Hippocampal formation (tissue), 2 donors: ENCODE measurements at places on chromosomes 2 and 18.

DNA sequence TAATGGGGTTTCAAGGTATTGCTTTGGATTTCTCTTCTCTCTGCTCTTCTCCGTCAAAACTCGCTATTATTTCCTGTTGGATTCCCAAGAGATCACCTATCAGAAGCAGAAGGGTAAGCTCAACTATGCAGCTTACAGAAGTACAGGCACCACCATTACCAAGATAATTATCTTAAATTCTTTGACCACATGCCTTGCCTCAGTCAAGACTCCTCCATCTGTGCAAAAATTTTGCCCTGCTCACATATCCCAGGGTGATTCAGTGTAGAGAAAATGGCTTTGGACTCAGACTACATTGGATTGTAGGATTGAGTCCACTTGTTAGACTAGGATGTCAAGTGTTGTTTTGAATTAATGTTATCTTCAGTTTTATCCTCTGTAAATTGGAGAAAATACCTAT lies 698.7 kb downstream of the TDRD15 start:
- no peak for DNase-seq

DNA sequence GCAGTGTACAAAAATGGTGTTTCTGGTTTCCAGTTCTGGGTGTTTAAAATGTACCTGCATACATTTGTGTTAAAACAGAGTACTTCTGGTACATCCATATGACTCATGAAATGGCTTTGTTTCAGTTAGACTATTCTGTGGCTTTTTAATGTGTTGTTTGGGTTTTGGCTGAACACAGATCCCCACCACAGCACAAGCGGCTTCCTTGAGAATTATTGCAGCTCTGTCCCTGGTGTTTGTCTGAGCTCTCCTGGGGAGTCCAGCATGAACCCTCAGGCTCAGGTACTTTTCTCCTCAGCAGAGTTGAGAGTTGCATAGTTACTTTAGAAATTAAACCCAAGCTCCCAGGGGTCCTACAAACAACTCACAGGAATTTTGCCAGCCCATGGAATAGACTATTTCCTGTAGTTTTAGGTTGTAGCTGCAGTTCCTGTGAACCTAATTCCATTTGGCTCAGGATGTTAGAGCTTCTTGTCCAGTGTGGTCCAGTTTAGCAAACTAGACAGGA lies 64.8 kb upstream of the EML6 start:
- no peak for DNase-seq

- no peak for DNase-seq
Measured at GRCh38 chr2:109623297-109623696, 9.1 kb downstream of the SOWAHC start.

DNA sequence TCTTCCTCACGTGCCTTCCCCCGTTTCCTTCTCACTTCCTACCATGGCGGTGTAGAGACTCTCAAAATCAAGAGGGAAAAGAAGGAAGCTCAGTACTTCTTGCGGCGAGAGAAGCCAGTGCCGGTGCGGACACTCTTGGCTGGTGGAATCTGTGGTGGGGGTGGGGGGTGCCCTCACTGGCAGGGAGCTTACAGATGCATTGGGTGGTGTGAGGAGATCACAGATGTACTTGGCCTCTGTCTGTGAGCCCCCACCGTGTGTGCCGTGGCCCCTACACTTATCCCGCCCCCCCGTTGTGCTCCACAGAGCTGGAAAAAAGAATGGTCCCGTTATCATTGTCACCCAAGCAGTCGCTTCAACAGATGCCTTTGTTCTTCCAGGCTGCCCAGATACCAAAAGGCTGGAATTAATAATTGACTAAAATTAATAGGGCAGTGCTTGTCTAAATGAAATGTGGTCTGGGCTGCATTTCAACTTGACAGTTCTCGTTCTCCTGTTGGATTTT lies 79.8 kb downstream of the VAPA start:
- no peak for DNase-seq

DNA sequence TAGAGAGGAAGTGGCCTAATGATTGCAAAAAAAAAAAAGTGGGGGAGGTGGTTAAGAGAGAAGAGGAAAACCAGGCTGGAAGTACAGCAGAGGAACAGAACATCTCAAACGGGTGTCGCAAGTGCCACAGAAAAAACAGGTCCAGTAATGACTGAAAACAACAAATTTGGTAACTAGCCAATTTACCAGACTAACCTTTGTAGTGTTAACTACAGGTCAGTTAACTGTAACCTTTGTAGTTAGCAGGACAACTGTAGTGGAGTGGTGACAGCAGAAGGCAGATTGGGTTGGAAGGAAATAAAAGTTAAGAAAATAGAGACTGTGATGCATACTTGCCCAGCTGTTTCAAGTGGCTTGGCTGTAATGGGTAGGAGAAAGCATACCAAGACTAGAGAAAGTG lies 91.4 kb upstream of the CHST9 start:
- DNase-seq = no peak

DNA sequence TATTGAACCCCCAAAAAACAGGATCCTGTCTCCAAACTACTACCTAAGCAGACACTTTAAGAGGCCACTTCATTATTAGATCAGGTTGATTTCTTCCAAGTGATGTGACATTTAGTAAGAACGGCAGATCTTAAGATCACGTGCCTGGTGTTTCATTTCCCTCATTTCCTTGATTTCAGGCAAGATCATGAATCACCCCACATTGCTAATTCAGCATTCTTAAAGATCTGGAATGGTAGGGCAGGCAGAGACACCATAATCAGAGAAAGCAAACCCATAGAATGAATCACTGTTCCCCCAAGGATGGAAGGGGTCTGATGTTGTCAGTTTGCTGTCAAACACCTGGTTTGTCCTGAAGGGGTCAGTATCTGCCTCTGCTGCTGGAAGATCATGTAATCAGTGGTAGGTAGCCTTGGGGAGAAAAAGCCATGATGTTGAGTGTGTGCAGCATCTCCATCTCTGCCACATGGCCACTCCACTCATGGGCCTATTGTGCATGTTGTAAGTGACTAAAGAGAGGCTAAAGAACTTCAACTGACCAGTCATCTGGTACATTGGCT lies 133.9 kb downstream of the ARHGAP15 start:
- DNase-seq = no peak

DNA sequence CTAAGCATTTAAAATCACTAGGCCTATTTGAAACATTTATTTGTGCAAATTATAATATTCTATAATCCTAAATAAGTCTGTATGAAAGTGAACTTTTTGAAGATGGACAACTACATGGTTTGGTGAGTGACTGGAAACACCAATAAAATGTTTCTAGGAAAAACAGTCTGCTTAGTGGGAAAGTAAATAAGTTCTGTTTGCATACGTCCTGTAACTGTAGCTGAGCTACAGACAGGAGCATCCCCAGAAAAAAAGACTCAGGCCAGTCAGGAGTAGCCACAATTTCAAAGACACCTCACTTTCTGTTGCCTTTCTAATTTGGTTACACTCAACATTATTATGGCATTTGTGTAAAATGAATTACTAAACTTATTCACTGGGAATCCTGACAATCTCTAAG lies 28.4 kb upstream of the KCNJ3 start:
- no peak for DNase-seq

DNA sequence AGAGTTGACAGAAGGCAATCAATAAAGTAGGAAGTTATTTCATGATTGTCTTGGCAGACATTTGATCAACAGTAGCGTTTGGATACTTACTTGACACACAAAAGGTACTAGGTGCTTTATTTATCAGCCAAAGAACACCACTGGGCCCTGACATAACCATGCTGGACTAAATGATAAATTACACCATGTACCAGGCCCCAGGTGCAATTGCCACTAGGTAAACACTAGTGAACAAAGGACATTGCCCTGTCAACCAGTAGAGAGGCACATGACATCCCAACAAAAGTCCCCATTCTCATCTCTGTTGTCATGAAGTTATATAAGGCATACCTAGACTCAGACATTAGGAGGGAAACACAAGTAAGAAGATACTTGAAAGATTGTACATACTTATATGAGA lies 747.2 kb downstream of the SATB2 start:
- no peak for DNase-seq

DNA sequence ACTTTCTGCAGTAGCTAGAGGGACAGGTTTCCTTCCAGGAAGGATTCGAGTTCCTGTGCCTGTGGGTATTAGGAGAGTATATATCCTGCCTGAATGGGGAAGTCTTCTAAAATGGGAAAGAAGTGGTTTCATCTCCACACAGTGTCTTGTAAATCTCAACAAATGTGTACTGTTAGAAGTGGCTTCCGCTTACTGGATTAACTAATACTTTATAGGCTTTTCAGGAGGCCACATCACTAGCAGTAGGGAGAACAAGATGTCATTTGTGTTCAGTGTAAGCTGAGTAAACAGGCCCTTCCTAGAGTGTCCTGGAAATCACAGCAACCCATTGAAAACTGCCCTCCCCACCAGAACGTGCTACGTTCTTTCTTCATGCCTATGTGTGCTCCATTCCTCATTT lies 12.5 kb upstream of the POLR1B start:
- DNase-seq = no peak

DNA sequence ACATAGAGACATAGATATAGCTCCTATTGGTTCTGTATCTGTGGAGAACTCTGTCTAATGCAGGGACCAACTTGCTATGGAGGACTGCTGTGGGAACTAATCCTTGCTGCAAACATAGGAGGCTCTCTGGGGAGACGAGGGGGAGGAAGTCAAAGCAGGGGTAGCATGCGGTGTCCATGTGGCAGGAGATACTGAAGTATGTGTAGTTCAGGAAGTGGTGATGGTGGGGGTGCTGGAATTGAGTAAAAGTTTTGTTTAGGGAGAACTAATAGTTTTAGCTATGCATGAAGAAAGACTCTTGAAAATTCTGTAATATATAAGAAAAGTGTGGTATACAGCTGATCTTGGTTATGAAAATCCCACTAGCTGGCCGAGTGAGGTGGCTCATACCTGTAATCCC lies 62.0 kb downstream of the ANKRD44 start:
- DNase-seq = peak; percentile 10

- no peak for DNase-seq
Measured at GRCh38 chr18:65175681-65176080, 575.1 kb upstream of the CDH7 start.

GRCh38 chr18:24958001-24958400 lies 394.0 kb downstream of the ZNF521 start:
- no peak for DNase-seq

GRCh38 chr2:117190856-117191559 lies 623.5 kb upstream of the DDX18 start:
- DNase-seq = no peak

DNA sequence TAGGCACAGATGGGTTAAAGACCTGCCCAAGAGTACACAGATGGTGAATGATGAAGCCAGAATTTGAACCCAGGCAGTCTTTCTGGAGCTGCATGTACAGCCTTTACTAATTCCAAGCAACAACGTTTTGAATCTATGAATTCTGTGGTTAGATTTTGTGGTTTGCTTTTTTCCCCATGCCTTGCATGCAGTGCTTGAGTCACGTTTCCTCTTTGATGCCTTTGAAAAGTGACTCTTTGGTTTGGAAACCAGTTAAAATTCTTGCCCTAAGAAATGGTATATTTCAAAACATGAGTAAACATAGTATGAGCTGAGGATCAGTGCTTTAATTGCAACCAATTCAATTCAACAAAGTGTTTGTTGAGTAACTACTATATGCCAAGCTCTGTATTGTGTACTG lies 48.2 kb upstream of the PPM1B start:
- DNase-seq = no peak

DNA sequence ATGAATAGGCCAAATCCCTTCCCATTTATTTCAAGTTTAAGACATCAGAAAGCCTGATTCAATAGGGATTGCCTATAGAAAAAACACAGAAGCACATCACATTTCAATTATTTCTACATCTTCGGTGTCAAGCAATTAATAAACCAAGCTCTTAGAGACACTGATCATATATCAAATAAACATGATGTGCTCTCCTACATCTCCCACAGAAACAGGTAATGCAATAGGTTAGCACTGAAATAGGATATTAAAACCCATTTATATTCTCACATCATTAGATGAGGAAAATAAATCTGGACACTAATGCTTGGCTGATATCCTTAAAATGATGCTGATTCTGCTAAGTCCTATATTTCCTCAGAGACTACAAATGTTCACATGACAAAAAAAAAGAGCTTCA lies 364.7 kb downstream of the MBD2 start:
- no peak for DNase-seq

- DNase-seq = no peak
Measured at GRCh38 chr2:75982719-75983118, 272.0 kb upstream of the GCFC2 start.

- DNase-seq = no peak
Measured at GRCh38 chr2:19911808-19912509, 10.2 kb upstream of the TTC32 start.

DNA sequence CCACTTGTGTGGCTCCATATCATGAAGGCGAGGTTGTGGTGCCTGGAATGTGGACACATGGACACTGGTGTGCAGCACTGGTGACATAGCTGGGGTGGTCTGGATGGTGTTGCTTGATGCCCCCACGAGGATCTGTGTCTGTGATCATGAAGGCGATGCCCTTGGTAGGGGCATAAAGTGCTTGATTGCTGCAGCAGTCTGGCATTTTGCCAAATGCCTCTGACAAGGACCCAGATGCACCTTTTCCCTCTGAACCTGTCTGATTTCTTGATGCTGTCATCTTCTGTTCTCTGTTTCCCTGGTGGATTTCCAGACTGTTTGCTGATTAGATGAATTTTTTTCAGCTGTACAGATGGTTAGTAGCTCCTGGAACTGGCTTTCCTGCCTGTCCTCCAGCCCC lies 752.0 kb upstream of the HS6ST1 start:
- DNase-seq = no peak

GRCh38 chr2:40038646-40039045 lies 259.6 kb upstream of the THUMPD2 start:
- DNase-seq = no peak

DNA sequence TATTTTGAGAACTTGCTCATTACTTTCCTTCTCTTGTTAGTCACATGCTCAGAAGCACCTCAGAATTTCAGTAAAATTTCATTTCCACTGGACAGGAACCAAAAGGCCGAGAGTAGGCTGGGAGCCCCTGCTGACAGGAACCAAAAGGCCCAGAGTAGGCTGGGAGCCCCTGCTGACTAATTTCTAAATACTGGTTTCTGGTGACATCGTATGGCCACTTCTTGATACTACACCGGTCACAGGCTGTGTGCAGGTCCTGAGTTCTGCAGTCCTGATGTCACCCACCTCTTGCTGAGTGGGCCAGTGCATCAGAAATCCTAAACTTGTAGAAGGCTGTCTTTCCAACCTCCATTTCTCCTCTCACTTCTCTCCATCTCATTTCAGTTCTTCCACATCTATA lies 17.7 kb upstream of the EN1 start:
- no peak for DNase-seq

GRCh38 chr18:49059028-49059834 lies 108.5 kb upstream of the SMAD7 start:
- no peak for DNase-seq

DNA sequence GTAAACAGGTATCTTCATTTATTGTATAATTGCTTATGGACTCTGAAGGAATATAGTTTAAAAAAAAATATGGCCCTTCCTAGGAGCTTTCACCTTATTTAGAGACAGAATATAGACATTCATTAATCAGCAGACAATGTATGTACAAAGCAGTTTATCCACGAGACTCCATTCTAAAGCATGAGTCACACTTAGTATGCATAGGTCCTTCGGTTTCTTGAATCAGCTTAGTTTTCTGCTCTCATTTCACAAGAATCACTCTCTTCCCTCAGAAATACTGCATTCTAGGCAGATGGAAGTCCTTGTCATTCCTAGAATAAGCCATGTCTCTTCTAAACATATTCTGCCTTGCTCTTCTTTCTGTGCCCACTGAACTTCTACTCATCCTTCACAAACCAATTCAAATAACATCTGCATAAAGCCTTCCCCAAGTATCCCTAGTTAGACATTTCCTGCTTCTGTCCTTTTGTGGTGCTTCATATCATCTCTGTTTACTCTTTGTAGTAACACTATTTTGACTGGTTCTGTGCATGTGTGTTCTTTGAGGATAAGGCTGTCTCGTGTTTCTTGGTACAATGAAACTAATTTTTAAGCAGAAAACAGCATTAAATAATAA lies 84.5 kb downstream of the PTRHD1 start:
- no peak for DNase-seq
